ENCODE measurements at places on chromosomes 1 and 21.

GRCh38 chr1:59484096-59484495 is 187.2 kb downstream of the FGGY start:
- no peak for DNase-seq

- DNase-seq = no peak
Measured at GRCh38 chr1:173415490-173415889, 61.6 kb upstream of the PRDX6 start.

DNA sequence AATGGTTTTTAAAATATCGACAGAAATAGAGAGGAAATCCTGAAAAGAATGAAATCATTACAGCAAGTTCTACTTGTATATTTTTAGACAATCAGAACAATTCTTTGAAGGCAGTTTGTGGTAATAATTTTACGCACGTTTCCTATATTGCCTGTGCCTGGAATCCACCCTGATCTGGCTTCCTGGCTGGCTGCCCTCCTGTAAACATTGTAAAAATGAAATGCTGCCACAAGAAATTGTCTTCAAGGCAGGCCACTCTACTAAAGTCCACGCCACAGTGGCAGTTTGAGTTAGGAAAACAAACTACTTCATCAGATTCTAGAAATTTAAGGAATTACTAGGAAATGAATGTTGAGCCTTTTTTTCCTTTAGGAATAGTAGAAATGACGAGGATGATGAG is 454.5 kb upstream of the NR5A2 start:
- DNase-seq = no peak

GRCh38 chr1:42482635-42483153 is 19.6 kb downstream of the CCDC30 start:
- no peak for DNase-seq

- DNase-seq = no peak
Measured at GRCh38 chr1:174789399-174789798, 210.3 kb upstream of the CACYBP start.

DNA sequence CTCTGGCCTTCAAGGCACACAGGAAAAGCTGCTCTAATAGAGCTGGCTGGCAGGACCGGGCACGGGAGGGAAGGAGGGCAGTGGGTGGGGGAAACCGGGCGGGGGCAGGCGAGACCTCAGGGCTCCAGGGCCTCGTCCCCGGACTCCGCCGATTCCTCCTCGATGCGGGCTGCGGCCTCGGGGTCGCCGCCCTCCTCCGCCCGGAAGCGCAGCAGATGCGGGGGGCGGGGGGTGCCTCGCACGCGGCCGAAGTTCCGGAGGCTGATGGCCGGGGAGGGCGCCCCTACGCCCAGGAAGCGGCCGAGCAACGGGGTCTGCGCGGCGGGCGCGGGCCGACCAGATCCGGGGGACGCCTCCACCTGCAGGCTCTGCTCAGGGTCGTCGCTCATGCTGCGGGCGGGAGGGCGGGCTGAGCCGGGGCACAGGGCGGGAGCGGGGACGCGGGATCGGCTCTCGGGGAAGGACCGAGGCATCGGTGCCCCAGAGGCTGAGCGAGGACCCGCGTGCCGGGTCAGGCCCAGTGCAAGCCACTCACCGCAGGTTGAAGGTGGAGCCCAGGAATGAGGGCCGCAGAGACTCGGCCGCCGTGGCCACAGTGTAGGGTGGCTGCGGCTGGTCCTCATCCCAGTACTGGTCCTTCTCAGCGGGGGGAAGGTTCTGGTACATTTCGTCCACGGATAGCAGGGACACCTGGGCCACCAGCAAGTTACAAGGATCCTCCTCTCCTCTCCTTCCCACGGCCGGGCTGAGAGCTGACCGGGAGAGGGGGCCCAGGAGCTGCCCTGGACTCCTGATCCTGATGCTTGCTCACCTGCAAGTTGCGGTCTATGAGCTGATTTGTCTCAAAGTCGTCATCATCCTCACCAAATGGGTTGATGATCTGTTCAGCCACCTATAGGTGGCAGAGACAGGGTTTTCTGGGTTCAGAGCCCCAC is 3.6 kb downstream of the BEST4 start:
- no peak for DNase-seq

DNA sequence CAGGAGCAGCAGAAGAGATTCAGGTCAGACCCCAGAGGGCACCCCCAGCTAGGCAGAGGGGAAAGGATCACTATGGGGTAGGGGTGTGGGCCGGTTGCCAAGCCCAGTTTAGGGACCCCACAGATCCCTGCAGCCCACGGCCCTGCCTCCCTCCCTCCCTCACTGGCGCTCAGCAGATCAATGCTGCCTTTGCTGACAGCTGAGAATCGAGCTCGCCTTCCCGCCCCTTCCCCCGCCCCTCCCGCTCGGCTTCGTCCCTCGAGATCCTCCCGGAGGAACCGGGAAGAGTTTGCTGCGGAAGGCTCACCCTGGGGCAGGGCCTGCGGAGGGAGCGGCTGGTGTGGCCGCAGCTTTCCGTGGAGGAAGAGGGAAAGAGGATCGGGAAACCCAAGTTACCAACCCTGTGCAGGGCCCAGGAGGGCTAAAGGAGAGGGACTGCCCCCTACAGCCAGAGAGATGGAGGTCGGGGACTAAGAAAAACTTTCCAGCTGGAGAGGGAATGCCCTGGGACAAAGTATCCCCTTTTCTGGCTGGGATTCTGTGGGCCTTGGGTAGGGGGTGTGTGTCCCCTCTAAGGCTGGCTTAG is 1.1 kb upstream of the KCNQ4 start:
- no peak for DNase-seq

GRCh38 chr1:222096883-222097282 is 355.0 kb upstream of the DUSP10 start:
- no peak for DNase-seq

- DNase-seq = no peak
Measured at GRCh38 chr1:167643441-167643840, 13.4 kb downstream of the RCSD1 start.

DNA sequence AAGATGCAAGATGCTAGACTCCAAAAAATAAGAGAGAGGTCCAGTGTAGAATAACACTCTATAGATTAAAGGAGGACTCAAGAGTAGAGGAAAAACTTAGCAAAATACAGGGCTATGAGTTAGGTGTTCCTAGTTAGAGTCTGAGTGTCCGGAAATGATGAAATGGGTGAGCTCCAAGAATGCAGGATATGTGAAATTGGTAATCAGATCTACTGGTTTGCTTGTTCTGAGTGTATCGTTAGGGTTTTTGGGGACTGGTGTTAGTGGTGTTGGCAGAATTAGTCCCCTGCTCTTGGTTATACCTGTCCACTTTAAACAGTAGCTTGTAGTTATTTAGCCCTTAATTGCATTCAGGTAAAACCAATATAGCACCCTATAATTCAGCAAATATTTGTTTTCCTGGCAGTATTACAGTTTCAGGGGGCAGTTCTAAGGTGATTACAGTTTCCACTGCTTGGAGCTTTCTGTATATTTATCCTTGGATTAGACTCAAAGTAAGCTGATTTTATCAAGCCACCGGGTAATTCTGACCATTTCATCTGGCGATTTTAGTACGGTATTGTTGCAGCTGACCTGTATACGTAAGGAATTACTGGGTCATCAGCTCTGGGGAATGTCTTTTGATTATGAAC is 332.7 kb downstream of the CHRM3 start:
- DNase-seq = no peak

DNA sequence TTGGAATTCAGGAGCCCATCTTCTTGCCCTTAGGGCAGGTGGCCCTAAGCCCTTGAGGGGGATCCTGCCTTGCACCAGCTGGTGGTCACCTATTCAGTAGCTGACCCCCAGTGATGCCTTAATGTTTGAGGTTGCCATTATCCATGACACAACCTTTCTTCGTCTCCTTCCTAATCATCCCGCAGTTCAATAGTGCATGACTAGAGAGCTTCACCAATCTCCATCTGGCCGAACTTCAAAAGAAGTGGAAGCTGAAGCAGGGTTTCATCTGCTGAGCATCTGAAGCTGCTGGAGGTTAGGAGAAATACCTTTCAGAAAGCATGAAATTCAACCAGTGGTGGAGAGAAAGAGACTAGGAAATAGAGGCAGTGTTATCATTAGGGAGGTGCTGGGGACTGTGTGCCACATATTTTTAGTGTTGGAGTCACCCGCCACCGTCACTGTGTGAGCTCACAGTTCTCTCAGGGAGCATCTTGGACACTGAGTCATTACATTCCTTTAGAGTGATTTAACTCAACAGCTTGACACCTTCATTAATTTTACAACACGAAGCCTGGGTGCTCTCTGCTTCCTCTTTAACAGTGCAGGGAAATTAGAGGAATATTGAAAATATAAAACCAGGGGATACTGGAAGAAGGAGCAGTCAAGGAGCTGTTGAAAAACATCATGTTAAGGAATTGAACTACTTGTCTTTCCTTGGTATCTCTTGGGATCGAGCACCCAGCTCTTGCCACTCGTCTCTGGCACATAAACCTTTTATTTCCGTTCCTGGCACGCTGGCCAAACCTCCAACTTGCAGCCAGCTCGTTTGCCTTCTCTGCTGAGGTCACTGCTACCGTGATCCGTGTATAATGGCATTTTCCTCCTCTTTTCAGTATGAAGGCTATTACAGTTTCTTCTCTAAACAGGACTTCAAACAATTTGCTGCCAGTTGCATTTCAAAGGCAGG is 53.6 kb downstream of the PEX14 start:
- no peak for DNase-seq

DNA sequence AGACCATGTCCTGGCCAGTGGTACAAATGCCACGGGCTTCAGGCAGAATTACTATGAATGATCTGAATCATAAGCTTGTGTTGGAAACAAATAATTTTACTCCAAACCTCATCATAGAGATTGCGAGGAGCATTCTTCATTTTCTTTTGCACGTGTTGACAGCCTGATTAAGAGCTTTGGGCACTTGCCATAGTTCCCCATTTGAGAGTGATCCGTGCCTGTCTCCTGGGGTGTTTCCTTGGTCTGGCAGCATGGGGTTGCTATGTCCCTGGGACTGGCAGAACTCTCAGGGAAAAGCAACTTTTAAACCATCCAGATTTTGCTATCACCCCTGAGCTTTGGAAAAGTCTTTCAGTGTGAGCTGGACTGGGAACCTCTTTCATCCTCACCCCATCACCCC is 54.3 kb upstream of the KCNJ6 start:
- DNase-seq = no peak

DNA sequence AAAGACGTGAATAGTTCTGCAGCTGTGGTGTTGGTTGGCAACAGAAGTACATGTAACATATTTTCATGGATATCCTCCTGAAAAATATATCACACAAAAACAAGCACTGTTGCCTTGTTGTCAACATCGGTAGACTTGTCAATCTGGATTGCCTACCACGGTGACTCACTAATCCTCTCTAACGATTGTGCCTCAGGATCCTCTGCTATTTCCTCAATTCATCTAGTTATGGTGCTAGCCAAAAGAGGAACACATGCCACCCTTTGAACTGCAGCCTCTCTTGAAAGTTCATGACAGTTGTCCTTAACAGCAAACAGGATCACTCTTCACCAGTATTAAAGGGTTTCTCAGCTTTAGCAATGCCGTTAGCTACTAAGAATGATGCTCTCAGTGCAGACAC is 25.7 kb downstream of the RASAL2 start:
- no peak for DNase-seq

DNA sequence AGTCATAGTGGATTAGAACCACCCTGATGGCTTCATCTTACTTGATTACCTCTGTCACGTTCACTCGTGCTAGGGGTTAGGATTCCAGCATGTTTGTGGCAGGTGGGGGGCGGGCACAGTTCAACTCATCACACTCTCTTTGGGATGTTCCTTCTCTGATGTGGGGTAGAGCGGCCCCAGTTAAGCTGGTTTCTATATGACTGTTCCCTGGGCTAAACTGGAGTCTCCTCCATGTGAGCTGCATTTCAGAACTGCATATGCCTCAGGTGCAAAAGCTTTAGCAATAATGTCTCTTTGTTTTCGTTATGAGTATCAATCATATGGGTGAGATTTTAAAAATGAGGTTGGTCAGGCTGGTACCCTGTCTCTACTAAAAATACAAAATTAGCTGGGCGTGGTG is 393.2 kb downstream of the RPS6KC1 start:
- no peak for DNase-seq

- DNase-seq = no peak
Measured at GRCh38 chr1:150162582-150162861, 12.8 kb downstream of the PLEKHO1 start.

DNA sequence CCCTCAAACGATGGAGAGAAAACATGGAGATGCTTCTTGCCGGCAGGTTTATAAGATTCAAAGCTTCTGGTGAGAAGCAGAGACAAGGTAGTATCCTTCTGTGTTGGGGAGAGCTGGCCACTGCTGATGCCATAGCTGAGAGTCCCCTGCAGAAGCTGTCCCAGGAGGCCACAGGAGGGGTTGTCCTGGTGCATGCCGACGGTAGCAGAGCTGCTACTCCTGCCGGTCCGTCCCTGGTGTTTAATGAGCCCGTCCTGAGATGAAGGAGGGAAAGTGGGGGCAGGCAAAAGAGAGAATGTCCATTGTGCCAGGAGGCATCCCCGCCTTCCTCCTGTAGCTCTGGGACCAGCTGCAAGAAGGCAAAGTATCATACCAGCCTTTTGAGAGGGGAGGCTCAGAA is 10.4 kb upstream of the C2CD2 start:
- DNase-seq = no peak

DNA sequence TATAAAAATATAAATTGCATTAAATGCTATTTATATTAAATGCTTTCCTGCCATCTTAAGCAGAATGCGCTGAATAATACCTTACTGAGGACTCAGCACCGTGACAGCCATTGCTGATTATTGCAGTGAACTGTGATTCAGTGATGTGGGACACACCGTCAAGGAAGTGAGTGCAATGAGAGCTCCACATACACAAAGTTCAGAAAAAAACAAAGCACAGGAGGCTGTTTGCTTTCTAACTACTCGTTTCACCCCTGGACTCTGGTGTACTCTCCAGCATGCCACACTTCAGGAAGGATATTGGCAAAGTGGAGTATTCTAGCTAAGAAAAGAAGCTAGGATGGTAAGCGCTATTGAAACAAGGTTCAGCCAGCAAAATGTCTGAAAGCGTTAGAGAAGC is 57.4 kb upstream of the CXADR start:
- no peak for DNase-seq

- DNase-seq = no peak
Measured at GRCh38 chr1:69898403-69898947, 306.9 kb downstream of the LRRC40 start.

- DNase-seq = no peak
Measured at GRCh38 chr1:230385930-230386329, 40.2 kb downstream of the PGBD5 start.

GRCh38 chr1:44282704-44283426 is 69.6 kb downstream of the DMAP1 start:
- DNase-seq = no peak

- no peak for DNase-seq
Measured at GRCh38 chr1:207937204-207937603, 26.3 kb upstream of the CD34 start.

Data from activated T-cell treated with anti-CD3 and anti-CD28 coated beads for 1 hour (primary cell).